ENCODE measurements at places on chromosomes 2 and 18.
A peak's percentile ranks its signal among the peaks of the same experiment; 100 is the strongest.

GRCh38 chr2:44315945-44316344 lies 40.7 kb downstream of the SLC3A1 start:
- DNase-seq, result no peak
- H3K27ac ChIP-seq, result no peak overlapping the region
- H3K36me3 ChIP-seq, result peaks cover 4% of the 10 kb centered on the region

- H3K27ac ChIP-seq, result no peak overlapping the region
- H3K4me3 ChIP-seq, result no peak overlapping the region
- DNase-seq, result no peak
These were observed 314.5 kb upstream of the CHAC2 start for GRCh38 chr2:53452957-53453748.

DNA sequence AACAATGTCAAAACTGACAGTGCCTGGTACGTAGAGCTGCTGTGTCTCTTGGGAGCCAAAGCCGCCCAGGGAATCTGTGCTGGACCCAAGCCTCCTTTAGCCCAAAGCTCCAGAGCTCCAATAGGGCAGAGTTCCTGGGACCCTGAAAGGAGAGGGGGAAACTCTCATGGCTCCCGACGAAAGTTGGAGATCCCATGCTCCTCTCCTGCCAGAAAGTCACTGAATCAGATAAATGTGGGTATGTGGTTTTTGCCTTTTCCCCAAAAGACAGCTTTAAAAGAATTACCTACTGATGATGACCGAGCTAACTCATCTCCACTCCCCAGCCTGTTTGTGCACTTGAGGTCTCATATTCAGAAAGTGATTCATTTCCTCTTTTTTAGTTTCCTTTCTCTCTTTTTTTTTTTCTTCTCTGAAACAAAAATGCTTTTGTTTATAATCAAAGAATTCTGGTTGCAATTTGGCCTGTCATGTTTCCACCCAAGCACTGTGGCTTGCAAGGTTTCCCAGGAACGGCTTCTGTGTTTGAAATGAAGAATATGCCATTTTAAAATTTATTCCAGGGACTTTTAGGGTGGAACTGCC lies 14.1 kb upstream of the PMAIP1 start:
- H3K4me3 ChIP-seq, result no peak overlapping the region
- peaks cover 13% of the 10 kb centered on the region for H3K4me1 ChIP-seq
- no peaks in the 10 kb centered on the region for H3K27me3 ChIP-seq
- peak overlapping the region; percentile 66 for H3K27ac ChIP-seq
- H3K36me3 ChIP-seq, result no peaks in the 10 kb centered on the region
- DNase-seq, result peak; percentile 94

GRCh38 chr2:6654279-6654678 lies 211.4 kb downstream of the CMPK2 start:
- no peak overlapping the region for H3K27ac ChIP-seq
- H3K27me3 ChIP-seq, result no peaks in the 10 kb centered on the region
- DNase-seq, result no peak
- no peak overlapping the region for H3K4me3 ChIP-seq

DNA sequence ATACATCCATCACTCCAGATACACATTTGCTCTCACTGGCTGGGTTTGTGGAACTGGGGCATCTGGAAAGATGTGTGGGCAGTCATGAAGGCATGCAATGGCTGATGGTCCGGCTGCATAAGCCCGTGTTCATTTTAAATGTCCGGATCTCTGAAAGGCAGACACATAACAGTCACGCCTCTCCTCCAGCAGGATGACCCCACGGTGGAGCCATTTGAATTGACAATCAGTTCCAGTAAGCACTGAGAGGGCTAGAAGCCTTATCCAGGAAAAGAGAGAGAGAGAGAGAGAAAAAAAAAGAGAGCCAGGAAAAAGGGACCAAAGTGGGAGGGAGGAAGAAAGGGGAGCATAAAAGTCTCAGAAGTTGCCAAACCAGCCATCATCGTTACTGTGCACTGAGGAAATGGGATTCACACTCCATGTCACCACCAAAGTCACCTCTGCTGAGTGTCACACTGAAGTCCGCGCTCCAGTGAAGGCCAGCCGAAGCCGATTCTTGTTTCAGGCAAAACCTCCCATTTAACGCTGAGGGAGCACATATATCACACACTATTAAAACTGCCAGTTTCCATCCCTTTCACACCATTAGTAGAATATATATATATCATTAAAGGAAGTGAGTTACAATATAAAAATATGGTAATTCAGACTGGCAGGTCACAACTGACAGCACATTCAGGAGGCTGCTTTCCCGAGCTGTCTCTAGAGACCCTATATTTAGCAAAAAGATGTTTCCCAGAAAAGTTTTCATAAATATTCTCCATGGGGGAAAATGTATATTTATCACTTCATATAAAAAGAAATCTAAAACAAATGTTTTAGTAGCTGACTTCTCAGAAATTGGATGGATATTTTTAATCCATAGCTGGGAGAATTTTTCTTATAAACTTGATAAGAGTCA lies 142.0 kb downstream of the ACTR3 start:
- no peak overlapping the region for H3K27ac ChIP-seq
- no peak for DNase-seq
- H3K4me3 ChIP-seq, result no peak overlapping the region
- H3K36me3 ChIP-seq, result no peaks in the 10 kb centered on the region
- no peaks in the 10 kb centered on the region for H3K4me1 ChIP-seq
- peaks cover 2% of the 10 kb centered on the region for H3K27me3 ChIP-seq

- DNase-seq, result no peak
- no peaks in the 10 kb centered on the region for H3K4me1 ChIP-seq
- H3K27ac ChIP-seq, result no peak overlapping the region
- no peaks in the 10 kb centered on the region for H3K27me3 ChIP-seq
- no peak overlapping the region for H3K4me3 ChIP-seq
These were observed 836.1 kb upstream of the ZEB2 start for GRCh38 chr2:145356056-145356455.

DNA sequence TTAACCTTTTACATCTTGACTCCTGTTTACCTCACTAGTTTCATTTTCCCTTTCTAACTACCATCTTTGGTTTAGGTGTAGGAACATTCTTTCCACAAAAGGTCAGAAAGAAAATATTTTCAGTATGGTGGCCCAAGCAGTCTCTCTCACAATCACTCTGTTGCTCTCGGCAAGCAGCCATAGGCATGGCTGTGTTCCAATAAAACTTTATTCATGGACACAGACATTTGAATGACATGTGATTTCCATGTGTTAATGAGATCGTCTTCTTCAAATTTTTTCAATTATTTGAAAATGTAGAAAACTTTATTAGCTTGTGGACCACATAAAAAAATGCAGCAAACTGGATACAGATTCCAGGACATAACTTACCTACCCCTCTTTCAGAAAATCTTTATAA lies 109.7 kb upstream of the CNTNAP5 start:
- no peaks in the 10 kb centered on the region for H3K4me1 ChIP-seq
- H3K36me3 ChIP-seq, result no peaks in the 10 kb centered on the region
- no peak for DNase-seq

- H3K4me3 ChIP-seq, result no peak overlapping the region
- H3K27me3 ChIP-seq, result no peaks in the 10 kb centered on the region
- no peak for DNase-seq
- no peaks in the 10 kb centered on the region for H3K4me1 ChIP-seq
These were observed 353.8 kb upstream of the SALL3 start for GRCh38 chr18:78625847-78626246.

GRCh38 chr2:5538772-5539171 lies 153.4 kb upstream of the SOX11 start:
- no peaks in the 10 kb centered on the region for H3K36me3 ChIP-seq
- DNase-seq, result no peak
- H3K27me3 ChIP-seq, result no peaks in the 10 kb centered on the region
- H3K4me1 ChIP-seq, result no peaks in the 10 kb centered on the region

GRCh38 chr2:214934006-214934405 lies 124.5 kb upstream of the BARD1 start:
- no peaks in the 10 kb centered on the region for H3K27me3 ChIP-seq
- no peak overlapping the region for H3K4me3 ChIP-seq
- no peaks in the 10 kb centered on the region for H3K4me1 ChIP-seq
- H3K36me3 ChIP-seq, result no peaks in the 10 kb centered on the region

- H3K27me3 ChIP-seq, result no peaks in the 10 kb centered on the region
- H3K36me3 ChIP-seq, result no peaks in the 10 kb centered on the region
- no peak overlapping the region for H3K4me3 ChIP-seq
- H3K27ac ChIP-seq, result no peak overlapping the region
- DNase-seq, result no peak
These were observed 87.8 kb downstream of the MAP2 start for GRCh38 chr2:209511637-209512036.

GRCh38 chr2:207107551-207107950 lies 58.2 kb downstream of the KLF7 start:
- no peak for DNase-seq
- no peak overlapping the region for H3K4me3 ChIP-seq
- no peak overlapping the region for H3K27ac ChIP-seq
- no peaks in the 10 kb centered on the region for H3K27me3 ChIP-seq
- H3K4me1 ChIP-seq, result no peaks in the 10 kb centered on the region

DNA sequence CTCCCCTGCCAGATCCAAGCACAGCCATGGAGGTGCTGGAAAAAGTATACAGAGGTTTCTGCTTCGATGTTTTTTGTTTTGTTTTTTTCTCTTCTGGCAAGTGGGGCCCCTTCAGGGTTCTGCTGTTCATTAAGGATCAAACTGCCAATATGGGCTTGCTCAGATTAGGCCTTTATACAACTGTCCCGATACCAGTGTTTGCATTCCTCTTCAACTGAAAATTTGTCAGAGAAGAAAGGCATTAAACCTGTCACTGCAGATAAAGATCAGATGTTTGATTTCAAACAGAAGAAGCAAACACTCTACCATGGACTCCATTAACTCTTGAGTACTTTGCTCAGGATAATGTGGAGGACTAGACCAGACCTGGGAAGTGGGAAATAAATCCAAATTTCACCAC lies 396.0 kb upstream of the SMIM21 start:
- DNase-seq, result no peak
- H3K27me3 ChIP-seq, result no peaks in the 10 kb centered on the region
- H3K27ac ChIP-seq, result no peak overlapping the region

DNA sequence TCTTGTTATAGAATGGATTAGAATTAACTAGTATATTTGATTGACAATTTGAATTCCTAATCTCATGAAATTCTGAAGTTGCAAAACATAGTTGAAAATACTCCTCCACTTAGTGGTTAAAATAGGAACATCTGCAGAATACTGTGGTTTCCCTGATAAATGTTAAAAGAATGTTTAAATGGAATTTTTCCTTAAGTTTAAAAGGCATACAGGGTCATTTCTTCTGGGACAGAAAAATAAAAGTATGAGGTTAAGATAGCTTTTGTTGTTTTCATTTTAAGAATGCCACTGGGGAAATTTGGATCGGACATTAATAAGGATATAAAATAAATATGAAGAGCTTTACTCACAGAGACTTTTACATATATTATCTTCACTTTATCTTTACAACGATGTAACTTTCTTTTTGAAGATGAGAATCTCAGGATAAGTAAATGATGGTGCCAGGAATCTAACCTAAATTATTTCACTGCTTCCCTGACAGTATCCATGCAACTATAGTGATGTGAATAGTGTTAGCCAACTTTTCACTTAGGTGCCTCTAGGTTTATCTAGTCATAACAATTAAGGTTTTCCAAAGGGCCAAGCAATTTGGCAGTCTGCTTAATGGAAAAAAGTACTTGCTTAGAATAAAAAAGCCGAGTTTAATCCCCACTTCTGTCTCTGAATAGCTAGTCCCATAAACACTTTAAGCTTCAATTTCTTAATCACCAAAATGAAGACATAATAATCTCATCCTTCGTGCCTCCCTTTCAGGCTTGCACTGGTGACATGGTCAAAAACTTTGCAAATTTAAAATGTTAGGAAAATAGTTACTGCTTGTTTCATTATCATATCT lies 151.8 kb upstream of the STK17B start:
- DNase-seq, result peak; percentile 55
- no peaks in the 10 kb centered on the region for H3K4me1 ChIP-seq
- H3K27ac ChIP-seq, result peak overlapping the region; percentile 52
- no peaks in the 10 kb centered on the region for H3K36me3 ChIP-seq
- no peak overlapping the region for H3K4me3 ChIP-seq

DNA sequence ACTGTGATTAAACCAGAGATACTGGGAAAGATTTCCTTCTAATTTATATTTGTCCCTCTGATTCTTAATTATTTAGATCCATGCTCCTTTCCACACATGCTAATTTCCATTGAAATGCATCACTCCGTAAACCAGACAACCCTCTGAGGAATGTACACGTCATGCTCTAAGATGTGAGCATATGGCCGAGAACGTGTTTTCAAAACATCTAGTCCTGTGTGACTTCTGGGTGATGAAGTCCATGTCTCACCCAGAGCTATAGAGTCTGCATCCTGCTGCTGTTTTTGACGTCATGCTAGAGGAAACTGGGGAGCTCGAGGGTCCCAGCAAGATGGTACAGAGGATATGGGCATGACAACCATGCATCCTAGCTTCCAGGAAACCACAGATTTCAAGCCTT lies 53.6 kb downstream of the CAPN13 start:
- H3K4me1 ChIP-seq, result no peaks in the 10 kb centered on the region
- no peak overlapping the region for H3K27ac ChIP-seq
- no peak overlapping the region for H3K4me3 ChIP-seq
- no peaks in the 10 kb centered on the region for H3K27me3 ChIP-seq

DNA sequence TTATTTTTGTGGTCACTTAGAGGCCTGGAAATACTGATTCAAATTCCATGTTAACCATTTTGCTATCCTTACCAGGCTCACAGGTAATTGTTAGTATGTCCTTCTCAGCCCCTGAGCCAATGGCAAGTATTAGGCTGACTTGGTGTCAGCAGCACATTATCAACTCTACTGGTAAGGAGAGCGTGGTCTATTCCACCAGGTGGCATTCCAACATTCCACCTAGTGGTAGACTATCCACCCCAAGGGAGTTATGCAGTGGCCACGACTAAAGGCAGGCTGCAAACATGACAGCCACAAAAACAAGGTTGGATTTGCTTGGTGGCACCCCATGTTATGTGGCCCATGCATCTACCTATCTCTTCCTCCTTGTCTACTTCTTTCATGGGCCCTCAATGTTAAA lies 31.8 kb upstream of the GCC2 start:
- H3K27me3 ChIP-seq, result no peaks in the 10 kb centered on the region
- no peak overlapping the region for H3K4me3 ChIP-seq
- H3K36me3 ChIP-seq, result no peaks in the 10 kb centered on the region

- peaks cover 2% of the 10 kb centered on the region for H3K36me3 ChIP-seq
- peaks cover 7% of the 10 kb centered on the region for H3K4me1 ChIP-seq
- DNase-seq, result no peak
- no peaks in the 10 kb centered on the region for H3K27me3 ChIP-seq
- no peak overlapping the region for H3K4me3 ChIP-seq
These were observed 37.7 kb downstream of the ZNF407 start for GRCh38 chr18:74635224-74635975.

GRCh38 chr2:73701968-73702665 lies 35.0 kb downstream of the TPRKB start:
- H3K27ac ChIP-seq, result no peak overlapping the region
- peaks cover 4% of the 10 kb centered on the region for H3K27me3 ChIP-seq
- H3K36me3 ChIP-seq, result no peaks in the 10 kb centered on the region
- H3K4me3 ChIP-seq, result no peak overlapping the region
- no peaks in the 10 kb centered on the region for H3K4me1 ChIP-seq

DNA sequence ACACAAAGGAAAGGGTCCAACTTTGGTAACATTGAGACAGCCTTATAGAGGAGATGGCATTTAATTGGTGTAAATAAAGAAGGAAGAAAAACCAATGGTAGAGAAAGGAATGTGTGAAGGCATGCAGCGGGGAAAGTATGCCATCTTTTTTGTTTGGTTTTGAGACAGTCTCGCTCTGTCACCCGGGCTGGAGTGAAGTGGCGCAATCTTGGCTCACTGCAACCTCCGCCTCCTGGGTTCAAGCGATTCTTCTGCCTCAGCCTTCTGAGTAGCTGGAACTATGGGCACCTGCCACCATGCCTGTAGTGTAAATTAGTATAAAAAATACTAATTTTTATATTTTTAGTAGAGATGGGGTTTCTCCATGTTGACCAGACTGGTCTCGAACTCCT lies 6.4 kb downstream of the RIOK3 start:
- no peak for DNase-seq
- no peaks in the 10 kb centered on the region for H3K27me3 ChIP-seq
- H3K36me3 ChIP-seq, result peaks cover 4% of the 10 kb centered on the region
- no peak overlapping the region for H3K4me3 ChIP-seq
- peaks cover 3% of the 10 kb centered on the region for H3K4me1 ChIP-seq
